ENCODE measurements at places on chromosomes 16 and 17. TPM values are rescaled to one million over a fixed set of nuclear protein-coding genes. Genes with fewer than 3 reads are reported as not detected.

DNA sequence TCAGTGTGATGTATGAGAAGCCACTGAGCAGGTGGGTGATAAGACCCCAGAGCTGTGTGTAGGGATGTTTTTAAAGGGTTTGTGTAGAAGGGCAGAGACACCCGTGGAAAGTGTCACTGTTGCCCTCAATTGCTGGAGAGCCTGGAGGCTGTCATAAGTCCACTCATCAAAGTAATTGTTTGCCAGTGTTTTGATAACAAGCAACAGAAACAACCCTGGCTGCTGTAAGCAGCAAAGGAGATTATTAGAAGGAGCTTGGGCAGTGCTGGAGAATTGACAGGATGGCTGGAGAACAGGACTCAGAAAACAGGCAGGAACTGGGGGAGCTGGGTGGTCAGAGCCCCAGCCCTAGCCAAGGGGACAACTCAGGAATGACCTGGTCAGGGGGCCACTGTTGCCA is 119.6 kb downstream of the CCDC182 start:
- DNase-seq, result no peak

DNA sequence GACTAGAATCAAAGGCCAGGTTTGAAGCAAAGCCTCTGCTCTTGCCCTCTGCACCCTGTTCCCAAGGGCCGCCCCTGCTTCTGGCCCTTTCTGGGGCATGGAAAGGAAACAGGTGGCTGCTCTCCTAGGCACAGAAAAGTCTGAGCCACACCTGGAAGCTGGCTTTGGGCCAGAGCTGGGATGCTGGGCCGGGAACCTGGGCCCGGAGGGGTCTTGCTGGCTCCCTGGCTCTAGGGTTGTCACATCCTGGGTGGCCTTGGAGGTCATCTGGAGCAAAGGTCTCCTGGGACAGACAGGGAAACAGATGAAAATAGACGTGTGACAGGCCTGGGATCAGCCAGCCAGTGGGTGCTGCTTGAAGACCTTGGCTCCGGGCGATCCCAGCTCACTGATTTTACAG is 74.1 kb upstream of the LHX1 start:
- no peak for DNase-seq

- DNase-seq, result no peak
Observed at GRCh38 chr16:50915120-50915519, 173.2 kb downstream of the CYLD start.

The MMP2 gene
- total RNA-seq, result not detected

The C16orf54 gene
- total RNA-seq, result 17.3 TPM

DNA sequence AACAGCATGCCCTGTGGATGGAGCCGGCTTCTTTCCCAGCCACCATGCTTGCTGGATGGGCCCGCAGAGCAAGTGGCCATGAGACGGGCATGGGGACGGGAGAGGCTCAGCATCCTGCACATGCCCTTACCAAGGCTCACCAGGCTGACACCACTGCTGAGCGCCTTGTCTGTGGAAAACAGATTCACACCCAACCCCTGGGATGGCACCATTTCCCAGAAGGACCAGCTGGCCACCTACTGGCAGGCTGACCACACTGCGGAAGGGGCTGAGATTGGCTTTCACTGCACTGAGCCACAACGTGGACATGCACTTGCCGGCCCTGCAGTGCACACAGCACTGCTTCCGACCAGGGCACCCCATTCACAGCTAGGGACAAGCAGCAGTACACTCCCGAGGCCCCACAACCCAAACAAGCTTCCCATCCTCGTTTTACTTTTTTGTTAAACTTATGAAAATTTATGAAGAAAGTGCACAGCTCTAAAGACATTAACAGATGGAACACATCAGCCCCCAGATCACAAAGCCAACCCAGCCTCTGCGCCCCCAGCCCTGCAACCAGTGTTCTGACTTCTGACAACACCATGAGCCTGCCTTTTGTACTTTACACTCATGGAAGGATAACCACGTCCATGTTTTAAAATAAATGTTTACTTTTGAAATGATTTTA is 13.9 kb upstream of the KRTAP17-1 start:
- no peak for DNase-seq

The TBC1D3H gene
- total RNA-seq, result 0.78 TPM

- DNase-seq, result no peak
Observed at GRCh38 chr17:74935048-74935447, 650 bp upstream of the OTOP3 start.

The DCXR gene
- 93.3 TPM for total RNA-seq

GRCh38 chr16:81099958-81100357 is 3.8 kb upstream of the GCSH start:
- DNase-seq, result no peak

DNA sequence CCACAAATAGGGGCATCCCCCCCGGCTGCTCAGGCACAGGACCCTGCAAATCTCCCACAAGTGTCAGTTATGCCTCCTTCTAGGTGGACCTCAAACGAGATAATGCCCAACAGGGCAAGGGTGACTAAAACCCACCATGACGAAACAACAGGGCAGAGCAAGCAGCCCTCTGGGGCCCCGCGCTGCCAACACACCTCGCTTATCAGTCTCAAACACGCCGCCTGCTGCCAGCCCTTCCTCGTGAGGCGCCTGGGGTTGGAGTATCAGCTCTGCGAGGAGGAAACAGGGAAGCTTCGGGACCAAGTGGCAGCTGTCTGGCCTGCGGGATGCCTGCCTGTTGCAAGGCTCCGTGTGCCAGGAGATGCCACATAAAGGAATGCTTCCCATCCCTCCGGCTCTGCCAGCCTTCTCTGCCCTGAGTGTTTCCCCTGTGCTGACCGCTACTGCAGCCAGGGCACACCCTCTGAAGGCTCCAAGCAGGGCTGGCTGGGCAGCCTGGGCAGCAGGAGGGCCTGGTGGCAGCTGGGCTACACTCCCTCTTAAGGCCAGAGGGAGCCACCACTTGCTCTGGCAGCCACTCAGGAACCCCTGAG is 2.5 kb downstream of the SMIM5 start:
- no peak for DNase-seq

DNA sequence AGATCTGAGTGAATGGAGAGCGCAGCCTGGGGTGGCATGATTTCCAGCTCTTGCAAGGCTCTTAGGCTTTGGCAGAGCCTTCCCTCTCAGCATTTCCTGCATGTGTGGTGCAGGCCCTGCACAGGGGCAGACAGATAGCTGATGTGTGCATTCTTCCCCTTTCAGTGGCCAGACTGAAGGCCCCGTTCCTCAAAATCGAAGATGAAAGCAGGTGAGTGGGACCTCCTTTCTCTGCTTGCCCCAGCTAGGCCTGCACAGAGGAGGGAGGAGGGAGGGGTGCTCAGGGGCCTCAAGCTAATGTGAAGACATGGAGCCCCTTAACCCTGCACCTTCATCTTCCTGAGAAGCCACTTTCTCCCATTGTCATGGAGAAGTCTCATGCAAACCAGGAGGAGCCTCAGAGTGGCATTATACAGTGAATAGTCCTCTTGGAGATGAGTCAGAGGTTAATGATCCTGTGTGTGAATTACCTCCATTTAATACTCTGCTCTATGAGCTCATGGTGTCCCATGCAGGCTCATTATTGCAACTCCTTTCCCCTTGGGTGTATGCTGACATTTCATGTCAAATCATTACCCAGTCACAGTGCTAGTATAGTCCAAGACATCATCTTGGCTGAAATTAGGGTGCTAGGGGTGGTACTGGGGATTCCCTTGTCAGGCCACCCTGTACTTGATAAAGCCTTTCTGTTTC is 20.4 kb upstream of the ADAM11 start:
- no peak for DNase-seq

DNA sequence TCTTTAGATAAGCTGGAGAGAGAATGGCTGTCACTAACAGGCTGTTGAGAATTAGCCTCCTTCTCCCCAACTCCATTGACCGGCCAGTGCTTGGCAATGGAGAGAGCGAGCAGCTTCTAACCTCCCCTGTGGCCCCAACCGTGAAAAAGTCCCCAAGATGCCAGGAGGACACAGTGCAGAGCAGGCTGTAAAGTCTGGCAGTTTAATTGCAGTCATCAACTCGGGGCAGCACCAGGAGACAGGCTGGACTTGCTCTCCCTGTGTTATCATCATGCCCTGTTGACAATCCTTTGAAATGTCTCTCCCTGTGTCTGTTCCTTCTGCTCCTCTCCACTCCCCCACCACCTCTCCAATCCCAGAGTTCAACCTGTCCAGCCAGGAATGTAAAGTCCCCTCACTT is 705 bp upstream of the CDRT4 start:
- DNase-seq, result no peak

- DNase-seq, result no peak
Observed at GRCh38 chr16:88790312-88791211, 5.5 kb upstream of the PIEZO1 start.

GRCh38 chr17:29592850-29593551 is at the start of gene ANKRD13B:
Gene ANKRD13B, plus strand, starts transcription at chr17:29593132. Its CDS starts 490 bp downstream, at chr17:29593622.
- peak; percentile 60 for DNase-seq

GRCh38 chr16:86214326-86215232 is 295.7 kb upstream of the FOXF1 start:
- no peak for DNase-seq

DNA sequence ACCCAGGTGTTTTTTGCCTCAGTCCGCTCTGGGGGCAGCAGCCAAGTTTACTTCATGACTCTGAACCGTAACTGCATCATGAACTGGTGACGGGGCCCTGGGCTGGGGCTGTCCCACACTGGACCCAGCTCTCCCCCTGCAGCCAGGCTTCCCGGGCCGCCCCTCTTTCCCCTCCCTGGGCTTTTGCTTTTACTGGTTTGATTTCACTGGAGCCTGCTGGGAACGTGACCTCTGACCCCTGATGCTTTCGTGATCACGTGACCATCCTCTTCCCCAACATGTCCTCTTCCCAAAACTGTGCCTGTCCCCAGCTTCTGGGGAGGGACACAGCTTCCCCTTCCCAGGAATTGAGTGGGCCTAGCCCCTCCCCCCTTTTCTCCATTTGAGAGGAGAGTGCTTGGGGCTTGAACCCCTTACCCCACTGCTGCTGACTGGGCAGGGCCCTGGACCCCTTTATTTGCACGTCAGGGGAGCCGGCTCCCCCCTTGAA is 2.1 kb upstream of the C17orf107 start:
- no peak for DNase-seq

The G6PC1 gene
- not detected for total RNA-seq

The ACACA gene
- 76.3 TPM for total RNA-seq

DNA sequence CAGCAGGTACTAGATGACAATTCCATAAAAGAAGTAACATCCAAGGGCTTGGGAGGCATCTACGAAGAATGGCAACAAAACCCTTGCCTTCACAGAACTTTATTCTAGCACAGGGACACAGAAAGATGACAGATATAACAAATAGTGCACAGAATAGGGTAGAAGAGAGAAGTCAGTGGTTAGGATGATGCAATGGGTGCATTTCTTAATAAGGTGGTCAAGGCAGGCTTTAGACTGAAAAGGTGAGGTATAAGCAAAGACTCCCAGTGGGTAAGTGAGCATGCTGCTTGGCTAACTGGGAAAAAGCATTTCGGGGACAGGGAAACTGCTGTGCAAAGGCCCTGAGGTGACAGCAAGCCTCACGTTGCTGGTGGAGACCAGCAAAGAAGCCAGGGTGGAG is 175.9 kb downstream of the XYLT1 start:
- no peak for DNase-seq

The MT1E gene
- total RNA-seq, result 67.1 TPM

The UMOD gene
- total RNA-seq, result not detected

- DNase-seq, result no peak
Observed at GRCh38 chr16:88698646-88699045, 7.6 kb downstream of the RNF166 start.

GRCh38 chr17:10681866-10682446 is 15.4 kb downstream of the SCO1 start:
- DNase-seq, result no peak

DNA sequence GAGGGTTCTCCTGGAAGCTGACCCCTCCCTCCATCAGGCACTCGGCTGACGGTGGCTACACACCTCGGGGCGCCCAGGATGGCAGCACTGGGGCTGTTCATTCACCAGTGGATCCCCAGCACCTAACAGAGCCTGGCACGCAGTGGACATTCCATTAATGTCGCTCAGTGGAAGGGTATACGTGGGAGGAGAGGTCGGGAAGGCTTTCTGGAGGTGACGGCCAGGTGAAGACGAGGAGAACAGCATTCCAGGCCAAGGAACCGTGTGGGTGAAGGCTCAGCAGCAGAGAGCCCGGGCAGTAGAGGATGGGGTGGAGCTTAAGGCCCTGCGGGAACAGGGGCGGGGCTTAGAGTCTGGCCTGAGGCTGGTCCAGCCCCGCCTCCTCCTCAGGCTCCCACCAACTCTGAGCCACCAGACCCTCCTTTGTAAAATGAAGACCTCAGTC is 2.5 kb upstream of the HS3ST6 start:
- no peak for DNase-seq

The DPEP1 gene
- 0.16 TPM for total RNA-seq

The DNAAF8 gene
- 0.10 TPM for total RNA-seq

The CACNG3 gene
- not detected for total RNA-seq

The EVPL gene
- total RNA-seq, result 2.5 TPM

- no peak for DNase-seq
Observed at GRCh38 chr16:12459391-12460063, 344.2 kb downstream of the CPPED1 start.

The PRAC1 gene
- total RNA-seq, result not detected

The KRT9 gene
- not detected for total RNA-seq

GRCh38 chr17:78899361-78900260 is 3.4 kb downstream of the CEP295NL start:
- DNase-seq, result no peak

The GPR179 gene
- total RNA-seq, result 0.34 TPM

DNA sequence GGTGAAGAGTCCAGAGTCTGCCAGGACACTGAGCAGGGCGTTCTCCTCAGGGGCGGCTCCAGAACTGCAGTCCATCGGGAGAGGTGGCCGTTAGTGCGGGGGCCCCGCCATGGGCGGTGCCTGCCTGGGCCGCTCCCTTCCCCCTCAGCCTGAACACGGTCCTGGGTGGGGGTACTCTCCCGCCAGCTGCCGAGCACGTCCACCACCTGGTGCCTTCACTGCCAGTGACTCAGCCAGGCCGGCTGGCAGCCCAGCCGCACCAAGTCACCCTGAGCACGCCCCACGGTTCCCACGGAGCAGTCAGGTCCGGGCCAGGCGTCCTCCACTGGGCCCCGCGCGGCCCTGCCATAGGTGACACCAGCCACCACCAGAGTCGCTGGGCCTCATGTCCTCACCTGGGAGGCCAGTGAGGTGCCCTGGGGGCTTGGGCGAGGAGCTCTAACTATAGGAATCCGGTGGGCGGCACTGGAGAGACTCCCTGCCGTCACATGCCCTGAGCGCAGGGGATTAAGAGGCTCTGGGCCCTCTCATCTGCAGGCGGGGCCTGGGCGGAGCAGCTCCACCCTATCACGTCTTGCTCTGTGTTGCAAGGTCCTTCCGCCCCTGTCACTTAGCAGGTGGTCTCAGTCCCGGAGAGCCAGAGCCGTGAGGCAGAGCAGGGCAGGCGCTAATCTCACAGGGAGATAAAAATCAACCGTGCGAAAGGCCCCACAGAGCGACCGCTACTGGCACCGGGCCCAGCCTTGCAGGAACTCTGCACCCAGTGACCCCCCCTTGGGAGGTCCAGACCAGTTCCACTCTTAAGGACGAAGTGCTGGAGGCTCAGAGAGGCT is 14.3 kb downstream of the PIEZO1 start:
- peak; percentile 65 for DNase-seq

DNA sequence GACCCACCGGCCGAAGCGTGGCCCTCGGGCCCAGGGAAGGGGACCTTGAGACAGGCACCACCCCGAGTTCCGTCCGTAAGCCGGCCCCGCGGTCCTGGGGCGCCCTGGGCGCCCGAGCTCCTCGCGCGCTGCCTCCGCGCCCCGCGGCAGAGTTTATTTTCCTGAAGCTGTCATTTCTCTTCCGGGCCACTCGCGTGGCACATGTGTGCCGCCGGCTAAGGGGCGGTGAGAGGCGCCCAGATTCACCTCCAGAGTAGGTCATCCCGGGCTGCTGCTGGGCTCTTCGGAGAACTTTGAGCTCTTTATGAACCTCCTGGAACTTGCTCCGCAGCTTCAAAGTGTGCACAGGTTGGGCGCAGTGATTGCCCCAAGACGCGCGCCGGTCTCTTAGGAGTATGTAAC is 489 bp downstream of the ZC3H18 start:
- DNase-seq, result peak; percentile 52
